ENCODE measurements at places on chromosomes 2 and 18. TPM values are rescaled to one million over a fixed set of nuclear protein-coding genes. Genes with fewer than 3 reads are reported as not detected.

- no peak overlapping the region for H3K27ac ChIP-seq
- H3K4me1 ChIP-seq = no peaks in the 10 kb centered on the region
- no peak for DNase-seq
These were observed 675.3 kb downstream of the TMEM182 start for GRCh38 chr2:103437161-103437560.

DNA sequence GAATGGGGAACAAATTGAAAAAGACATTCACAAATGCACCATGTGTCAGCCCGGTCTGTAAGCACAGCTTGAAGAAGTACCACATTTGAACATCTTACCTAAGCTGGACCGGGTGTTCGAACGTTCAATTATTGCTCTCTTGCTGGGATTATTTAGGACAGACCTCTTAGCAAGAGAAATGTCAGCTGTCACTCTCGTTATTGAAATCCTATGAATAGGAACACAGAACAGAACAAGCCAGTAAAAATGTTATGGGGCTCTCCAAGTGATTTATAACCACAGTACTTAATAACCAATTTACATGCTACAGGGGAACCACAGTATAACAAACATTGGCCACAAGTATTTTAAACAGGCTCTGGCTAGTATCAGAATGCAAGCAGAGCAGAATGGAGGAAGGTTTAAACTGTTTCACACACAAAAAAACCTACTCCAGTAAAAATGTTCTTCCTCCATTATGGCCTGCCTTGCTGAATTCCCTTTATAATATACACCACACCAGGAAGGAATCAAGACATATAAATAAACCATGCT is 32.5 kb upstream of the ARL5A start:
- no peaks in the 10 kb centered on the region for H3K36me3 ChIP-seq
- DNase-seq = no peak
- H3K27me3 ChIP-seq = peaks cover 13% of the 10 kb centered on the region
- no peak overlapping the region for H3K4me3 ChIP-seq
- no peak overlapping the region for H3K27ac ChIP-seq

DNA sequence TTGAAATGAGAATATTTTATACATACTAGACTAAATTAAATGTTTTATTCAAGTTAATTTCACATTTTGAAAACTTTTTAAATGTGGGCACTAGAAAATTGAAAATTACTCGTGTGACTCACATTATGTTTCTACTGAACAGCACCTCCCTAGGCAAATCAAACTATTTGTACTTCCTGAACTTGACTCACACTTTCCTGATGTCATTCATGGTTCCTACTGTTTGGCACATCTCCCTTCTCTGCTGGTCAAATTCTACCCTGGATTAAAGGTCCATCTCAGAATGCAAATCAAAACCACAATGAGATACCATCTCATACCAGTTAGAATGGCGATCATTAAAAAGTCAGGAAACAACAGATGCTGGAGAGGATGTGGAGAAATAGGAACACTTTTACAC is 16.7 kb downstream of the LHCGR start:
- peaks cover 33% of the 10 kb centered on the region for H3K4me1 ChIP-seq
- H3K4me3 ChIP-seq = no peak overlapping the region
- H3K36me3 ChIP-seq = no peaks in the 10 kb centered on the region
- no peaks in the 10 kb centered on the region for H3K27me3 ChIP-seq
- H3K27ac ChIP-seq = no peak overlapping the region

GRCh38 chr2:127348426-127349000 is 39.3 kb downstream of the MAP3K2 start:
- H3K4me3 ChIP-seq = no peak overlapping the region
- peaks cover 28% of the 10 kb centered on the region for H3K4me1 ChIP-seq

GRCh38 chr2:163205589-163206254 is 367.2 kb upstream of the KCNH7 start:
- DNase-seq = no peak
- no peak overlapping the region for H3K27ac ChIP-seq
- no peak overlapping the region for H3K4me3 ChIP-seq
- H3K27me3 ChIP-seq = no peaks in the 10 kb centered on the region
- no peaks in the 10 kb centered on the region for H3K36me3 ChIP-seq

The DNPEP gene
- 73.2 TPM for total RNA-seq
